ENCODE measurements at places on chromosomes 1 and 21.

GRCh38 chr21:41508415-41509144 is 622 bp upstream of the TMPRSS2 start:
- DNase-seq, result no peak

GRCh38 chr1:74586253-74586897 is 74.0 kb upstream of the LRRC53 start:
- DNase-seq, result no peak

DNA sequence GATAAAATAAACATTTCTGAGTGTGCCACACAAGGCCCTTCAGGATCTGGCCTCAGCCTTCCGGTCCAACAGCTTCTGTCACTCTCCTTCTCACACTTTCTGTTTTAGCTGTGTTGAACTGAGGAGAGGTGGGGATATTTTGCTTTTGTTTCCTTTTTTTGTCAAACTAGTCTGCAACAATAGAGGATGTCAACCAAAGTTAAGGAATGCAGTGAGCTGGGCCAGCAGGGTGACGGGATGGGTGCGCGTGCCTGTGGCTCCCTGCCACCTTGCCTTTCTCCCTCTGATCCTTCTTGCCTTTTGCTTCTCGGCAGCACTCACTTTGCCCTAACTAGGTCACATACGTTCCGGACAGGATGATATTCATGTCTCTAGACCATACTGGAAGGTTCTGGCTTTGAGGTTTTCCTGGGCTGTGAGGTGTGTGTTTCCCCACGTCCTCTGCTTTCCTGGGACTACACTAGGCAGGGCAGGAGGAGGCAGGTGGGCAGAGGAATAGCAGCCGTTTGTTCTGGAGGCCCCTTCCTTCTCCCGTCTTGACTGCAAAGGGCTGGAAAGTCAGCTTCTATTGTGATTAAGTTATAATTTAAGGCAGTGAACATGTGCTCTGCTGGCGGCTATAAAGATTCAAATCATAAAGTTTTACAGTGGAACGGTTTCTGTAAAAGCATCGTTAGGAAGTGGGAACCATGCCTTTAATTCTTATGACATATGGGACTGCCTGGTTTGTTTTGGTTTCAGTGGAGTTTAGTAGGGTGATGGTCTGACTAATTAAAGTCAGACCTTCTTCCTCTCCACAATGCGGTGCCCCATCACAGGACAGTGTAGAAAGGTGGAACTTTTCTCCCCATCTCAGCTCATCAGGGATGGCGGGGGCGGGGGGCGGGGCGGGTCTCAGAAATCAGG is 67.8 kb downstream of the RNF220 start:
- no peak for DNase-seq

DNA sequence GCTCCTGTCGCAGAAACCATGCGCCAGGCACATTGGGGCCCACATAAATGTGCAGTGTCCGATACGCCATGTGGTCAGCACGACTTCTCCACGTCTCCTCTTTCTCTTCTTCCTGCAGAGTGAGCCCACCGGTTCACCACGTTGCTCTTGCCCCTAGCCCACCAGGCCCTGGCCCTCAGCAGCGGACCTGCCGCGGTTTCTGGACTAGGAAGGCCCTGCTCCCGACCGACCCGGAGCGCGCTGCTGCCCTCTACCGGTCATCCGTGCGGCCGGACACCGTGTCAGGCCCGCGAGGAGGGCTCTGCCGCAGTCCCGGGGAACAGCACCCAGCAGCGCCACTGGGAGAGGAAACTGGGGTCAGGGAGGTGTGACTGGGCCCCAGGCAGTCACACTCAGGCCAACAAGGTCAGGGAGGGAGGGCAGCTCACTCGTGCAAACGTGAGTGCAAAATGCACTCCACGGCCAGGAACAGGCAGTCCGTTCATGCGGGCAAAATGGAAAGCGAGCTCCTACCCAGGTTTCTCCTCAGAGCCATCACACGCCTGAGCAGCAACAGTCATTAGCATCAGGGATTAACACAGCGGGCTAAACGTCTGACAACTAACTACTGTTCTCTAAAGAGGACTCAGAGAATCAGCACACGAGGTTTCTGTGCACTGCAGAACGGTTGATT is 13.7 kb downstream of the TLR5 start:
- DNase-seq, result peak; percentile 26

GRCh38 chr21:15804247-15805005 is 74.6 kb downstream of the USP25 start:
- no peak for DNase-seq

GRCh38 chr1:14756589-14757285 is 158.3 kb downstream of the KAZN start:
- no peak for DNase-seq

- no peak for DNase-seq
Measured at GRCh38 chr1:205068001-205068400, 16.3 kb downstream of the TMEM81 start.

GRCh38 chr1:167442854-167443565 is 75.3 kb downstream of the CD247 start:
- no peak for DNase-seq

DNA sequence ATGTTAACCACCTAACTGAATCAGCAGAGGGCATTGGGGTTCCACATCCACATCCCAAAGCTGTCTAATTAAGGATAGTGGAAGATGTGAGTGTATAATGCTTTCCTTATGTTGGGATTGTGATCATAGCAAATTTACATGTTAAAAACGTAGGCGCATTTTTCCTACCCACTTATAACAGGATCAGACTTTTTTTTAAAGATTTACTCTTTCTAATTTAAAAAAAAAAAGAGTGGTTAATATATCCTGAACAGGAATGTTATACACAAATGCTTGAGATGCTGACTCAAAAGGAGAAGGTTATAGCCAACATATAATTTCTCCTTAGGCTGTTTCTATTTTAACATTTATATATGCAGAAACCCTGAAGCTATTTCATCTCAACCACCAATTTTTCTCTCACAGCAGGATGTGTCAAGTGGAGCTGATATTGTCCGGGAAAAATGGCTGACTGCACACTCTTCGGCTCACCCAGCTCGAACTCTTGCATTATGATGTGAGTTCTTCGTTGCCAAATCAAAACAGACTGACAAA is 40.3 kb downstream of the RGS5 start:
- no peak for DNase-seq

- DNase-seq, result no peak
Measured at GRCh38 chr1:159860456-159860855, 2.0 kb downstream of the VSIG8 start.

DNA sequence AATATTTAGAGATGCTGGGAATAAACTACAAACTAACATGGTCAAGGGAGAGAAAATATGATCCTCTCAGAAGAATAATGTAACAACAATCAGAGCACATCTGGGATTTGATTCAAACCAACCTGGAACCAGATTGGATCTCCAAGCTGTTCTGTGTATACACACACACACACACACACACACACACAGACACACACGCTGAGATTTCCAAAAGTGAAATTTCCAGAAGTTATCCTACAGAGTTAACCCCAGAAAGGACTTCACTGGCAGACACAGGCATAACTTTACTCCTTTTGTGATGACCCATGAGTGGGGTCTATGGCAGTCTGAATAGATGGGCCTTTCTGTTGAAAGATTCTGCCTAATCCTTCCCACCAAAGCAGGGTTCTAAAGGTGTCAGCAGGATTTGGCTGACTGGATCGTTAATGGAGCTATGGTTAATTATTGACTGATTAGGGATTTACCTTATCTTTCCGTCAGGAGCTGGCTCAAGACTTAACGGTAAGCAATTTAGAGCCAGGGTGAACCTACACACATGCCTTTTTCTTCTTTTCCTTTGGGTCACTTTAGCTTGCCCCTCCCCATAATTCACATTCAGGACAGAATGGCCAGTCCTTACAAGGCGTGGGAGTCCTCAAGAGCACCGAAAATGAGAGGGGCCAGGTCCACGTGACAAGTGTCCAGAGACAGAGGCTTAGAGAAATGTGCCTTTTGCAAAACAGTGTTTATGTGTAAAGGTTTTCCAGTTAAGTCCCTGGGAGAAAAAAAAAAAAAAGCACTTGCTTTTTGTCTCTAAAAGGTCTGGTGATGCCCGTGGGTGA is 10.9 kb upstream of the PROX1 start:
- DNase-seq, result no peak

- DNase-seq, result no peak
Measured at GRCh38 chr1:9066945-9067807, 2.3 kb downstream of the SLC2A5 start.

DNA sequence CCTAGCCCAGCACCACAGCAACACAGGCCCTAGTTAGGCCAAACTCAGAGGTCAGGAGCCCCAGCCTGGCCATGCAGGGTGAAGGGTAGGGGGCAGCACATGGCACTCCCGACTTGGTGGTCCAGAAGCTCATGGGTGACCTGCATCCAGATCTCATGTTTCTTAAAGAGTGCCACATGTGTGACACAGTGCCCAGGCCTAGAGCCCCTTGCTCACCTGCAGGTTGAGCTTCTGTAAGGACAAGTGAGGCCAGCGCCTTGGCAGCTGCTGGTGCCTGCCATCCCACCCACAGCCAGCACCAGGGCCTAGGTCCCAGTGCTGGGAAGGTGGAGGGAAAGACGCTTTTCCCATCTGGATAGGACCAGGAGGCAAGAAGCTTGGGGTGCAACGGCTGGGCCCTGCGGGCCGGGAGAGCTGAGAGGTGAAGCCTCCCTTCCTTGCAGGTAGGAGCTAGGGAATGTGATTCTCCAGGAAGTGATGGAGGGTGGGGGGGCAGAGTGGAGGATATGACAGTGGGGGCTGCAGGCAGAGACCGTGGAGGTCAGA is 6.5 kb downstream of the SHISA4 start:
- no peak for DNase-seq

DNA sequence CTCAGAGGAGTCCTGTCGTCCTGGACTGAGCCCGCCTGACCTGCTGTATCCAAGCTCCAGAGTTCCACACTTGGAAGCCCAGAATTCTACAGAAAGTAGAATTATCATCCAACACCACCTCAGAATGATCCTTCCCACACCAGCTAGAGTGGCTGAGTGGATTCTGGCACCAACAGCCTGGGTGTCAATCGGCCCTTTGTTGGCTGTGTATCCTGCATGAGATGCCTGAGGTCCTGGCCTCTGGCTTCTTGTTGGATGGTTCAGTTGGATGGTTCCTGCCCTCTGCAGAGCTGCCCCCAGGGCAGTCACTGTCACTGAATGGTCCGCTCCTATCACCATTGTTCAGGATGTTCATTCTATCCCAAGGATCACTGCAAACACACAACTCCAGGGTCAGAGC is 49.8 kb downstream of the PGBD5 start:
- DNase-seq, result peak; percentile 22

DNA sequence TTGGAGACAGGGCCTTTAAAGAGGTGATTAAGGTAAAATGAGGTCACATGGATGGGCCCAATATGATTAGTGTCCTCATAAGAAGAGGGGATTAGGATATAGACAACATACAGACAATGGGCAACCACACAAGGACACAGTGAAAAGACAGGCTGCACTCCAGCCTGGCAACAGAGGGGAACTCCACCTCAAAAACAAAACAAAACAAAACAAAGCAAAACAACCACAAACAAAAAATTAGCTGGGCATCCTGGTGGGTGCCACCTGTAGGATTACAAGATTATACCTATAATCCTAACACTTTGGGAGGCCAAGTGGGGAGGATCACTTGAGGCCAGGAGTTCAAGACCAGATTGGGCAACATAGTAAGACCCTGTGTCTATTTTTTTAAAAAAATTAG is 4.8 kb upstream of the MDM4 start:
- DNase-seq, result no peak

DNA sequence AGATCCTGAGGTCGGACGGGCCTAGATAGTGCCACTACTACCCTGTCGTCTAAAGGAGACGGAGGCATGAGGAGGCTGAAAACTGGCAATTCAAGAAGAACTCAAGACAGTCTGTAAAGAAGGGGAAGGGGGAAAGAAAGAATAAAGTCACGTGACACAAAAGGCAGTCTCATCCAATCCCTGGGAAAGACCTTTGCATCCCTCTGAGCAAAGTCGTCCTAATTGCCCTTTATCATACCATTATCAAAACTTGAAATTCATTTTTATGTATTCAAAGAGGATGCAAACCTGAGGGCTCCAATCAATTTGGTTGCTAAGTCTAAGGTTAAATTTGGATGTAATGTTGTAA is 2.2 kb downstream of the DUSP10 start:
- DNase-seq, result no peak

Data from occipital lobe (tissue), 3 donors.